ENCODE measurements at places on chromosomes 1 and 21.

GRCh38 chr1:182603646-182604174 is 479 bp downstream of the RGS16 start:
- no peak for DNase-seq

DNA sequence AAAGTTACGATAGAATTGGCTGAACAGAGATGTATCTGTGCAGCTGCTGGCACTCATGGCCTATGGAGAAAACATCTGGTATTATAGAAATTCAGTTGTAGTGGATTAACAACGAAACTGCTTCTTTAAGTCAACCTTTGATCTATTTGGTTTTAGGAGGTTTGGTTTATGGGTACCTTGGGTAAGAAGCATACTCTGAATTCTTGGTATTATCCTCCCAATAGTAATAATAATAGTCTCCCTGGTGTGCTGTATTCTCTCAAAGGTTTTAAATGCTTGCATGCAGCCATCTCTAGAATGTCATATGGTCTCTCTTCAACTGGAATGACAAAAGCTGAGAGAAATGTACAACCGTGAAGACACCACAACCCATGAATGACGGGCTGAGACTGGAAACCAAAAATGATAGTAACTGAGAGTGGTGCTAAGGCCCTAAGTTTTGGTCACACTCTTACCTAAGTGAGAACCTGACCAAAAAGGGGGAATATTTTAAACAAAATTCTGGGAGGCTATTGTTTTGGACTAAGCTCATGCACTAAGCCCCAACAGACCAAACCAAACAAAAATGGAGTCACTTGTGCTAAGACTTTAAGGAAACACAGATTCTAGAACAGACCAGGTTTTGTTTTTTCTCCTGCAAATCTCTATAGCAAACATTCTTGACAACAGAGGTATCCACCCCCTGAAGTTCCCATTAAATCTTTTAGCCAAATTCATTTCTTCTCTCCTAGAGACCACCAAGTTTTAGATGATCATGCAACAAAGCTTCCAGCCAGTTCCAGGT is 17.6 kb upstream of the TMEM61 start:
- no peak for DNase-seq

- peak; percentile 28 for DNase-seq
These were observed 55.1 kb upstream of the EFHD2 start for GRCh38 chr1:15354580-15354965.

GRCh38 chr1:79895573-79895972 is 889.0 kb upstream of the ADGRL4 start:
- no peak for DNase-seq

- DNase-seq, result no peak
These were observed 25.8 kb downstream of the ANP32E start for GRCh38 chr1:150210091-150210490.

- peak; percentile 21 for DNase-seq
These were observed 16.5 kb upstream of the PKP1 start for GRCh38 chr1:201266774-201267173.

- DNase-seq, result peak; percentile 98
These were observed 89.0 kb downstream of the PSMG1 start for GRCh38 chr21:39094087-39094780.

GRCh38 chr1:167672831-167673230 is 42.8 kb downstream of the RCSD1 start:
- DNase-seq, result no peak

GRCh38 chr1:169025412-169025811 is 81.1 kb upstream of the ATP1B1 start:
- no peak for DNase-seq

- peak; percentile 73 for DNase-seq
These were observed 56.8 kb upstream of the ERRFI1 start for GRCh38 chr1:8082945-8083344.

GRCh38 chr21:44011123-44011522 is 986 bp upstream of the TRAPPC10 start:
- DNase-seq, result no peak

GRCh38 chr1:94999456-95000131 is 72.7 kb upstream of the CNN3 start:
- no peak for DNase-seq

DNA sequence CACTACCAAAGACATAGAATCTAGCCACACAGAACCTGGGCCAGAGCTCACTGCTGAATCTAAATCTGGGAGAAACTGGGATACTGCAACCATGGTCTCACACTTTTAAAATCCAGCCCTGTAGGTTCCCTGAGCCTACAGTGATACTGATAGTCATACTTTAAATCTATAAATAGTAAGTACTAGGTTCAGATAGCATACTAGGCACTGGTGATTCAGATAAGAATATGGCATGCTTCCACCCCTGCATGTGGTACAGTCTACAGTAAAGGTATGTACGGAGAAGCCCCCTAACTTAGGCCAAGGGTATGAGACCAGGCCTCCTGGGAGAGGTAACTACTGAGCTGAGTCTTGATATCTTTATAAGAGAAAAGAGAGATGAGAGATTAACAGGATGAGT is 193.3 kb upstream of the HMGB4 start:
- no peak for DNase-seq

DNA sequence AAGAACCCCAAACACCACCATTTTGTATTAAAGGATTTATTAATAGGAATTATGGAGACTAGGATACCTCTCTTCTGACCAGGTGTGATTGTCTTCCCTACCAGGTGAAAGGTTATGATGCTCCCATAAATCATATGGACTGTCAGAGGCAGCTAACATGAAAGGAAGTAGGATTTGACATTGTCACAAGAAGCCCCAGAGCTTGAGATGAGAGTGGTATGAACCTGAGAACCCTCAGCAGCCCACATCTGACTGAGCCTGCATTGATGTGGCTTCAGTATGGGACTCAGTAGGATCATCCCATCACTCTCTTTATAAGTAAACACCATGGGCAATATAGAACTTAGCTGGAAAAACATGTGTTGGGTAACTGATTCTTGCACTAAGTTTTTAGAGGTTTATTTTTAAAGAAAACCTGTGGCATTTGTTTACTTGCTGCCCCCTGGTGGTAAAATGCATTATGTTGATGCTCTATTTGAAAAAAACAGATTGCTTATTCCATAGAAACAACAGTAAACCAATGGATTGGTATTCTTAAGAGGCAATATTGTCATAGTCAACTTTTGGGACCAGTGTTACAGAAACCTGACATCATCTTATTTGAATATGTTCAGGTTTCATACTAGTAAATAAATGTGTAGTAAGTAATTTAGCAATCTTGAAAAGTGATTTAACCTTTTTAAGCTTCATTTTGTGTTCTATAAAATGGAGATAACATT is 16.6 kb upstream of the CACYBP start:
- DNase-seq, result peak; percentile 42

DNA sequence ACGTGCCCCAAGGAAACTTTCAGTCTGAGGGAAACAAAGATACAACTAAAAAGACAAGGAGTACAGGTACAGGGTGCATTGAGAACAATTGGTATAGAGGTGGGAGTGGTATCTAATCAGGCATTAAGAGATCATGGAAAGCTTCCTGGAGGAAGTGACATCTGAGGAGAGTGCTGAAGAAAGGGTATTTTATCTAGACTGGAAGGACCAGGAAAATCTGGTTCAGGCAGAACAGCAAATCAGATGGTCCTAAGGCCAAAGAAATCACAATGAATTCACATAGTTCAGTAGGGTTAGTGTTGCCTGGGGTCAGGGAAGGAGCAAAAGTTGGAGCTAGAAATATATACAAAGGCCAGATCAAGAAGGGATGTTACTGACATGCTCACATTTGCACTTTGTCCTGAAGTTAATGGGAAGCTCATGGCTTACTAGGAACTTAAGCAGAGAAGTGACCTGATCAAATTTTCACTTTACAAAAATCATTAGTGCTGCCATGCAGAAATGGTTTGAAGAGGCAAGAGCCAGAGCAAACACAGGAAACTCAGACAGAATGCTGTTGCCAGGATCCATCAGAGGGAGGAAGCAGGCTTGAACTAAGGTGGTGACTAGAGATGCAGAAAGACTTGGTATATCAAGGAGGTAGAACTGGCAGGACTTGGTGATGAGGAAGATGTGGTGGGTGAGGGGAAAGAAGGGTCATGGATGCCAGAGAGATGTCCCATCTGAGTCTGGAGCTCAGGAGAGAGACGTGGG is 14.5 kb upstream of the CTTNBP2NL start:
- DNase-seq, result no peak

DNA sequence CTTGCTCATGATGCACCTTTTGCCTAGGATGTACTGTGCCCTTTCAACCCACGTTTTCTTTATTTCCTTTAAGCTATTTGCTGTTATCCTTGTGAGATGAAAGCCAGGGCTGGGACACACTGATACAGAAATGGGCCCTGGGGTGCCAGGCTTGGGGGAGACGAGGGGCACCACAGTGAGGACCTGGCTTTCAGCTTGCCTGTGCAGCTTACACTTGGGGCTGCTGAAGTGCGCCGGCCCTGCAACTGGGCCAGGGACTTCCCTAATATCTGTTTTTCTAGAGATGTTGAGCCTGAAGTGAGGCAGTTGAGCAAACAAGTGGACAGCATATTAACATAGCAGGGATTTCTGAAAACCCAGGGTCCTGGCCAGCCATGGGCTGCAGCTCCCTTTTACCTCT is 42.5 kb upstream of the SLC19A1 start:
- no peak for DNase-seq

DNA sequence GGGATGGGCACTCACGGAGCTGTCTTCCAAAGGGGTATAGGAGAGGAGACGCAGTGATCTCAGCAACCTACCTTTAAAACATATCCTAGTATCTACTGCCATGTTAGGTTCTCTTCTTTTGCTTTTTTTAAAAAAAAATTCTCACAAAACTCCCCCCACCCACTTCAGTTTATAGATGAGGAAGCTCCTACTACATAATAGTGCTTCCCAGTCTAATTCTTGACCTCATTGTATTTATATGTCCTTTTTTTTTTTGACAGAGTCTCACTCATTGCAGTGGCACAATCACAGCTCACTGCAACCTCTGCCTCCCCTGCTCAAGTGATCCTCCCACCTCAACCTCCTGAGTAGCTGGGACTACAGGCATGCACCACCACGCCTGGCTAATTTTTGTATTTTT is 99.9 kb downstream of the OSBPL9 start:
- DNase-seq, result no peak

Measured in MV-4-11 (cell line).